ENCODE measurements at places on chromosomes 5 and 9.

DNA sequence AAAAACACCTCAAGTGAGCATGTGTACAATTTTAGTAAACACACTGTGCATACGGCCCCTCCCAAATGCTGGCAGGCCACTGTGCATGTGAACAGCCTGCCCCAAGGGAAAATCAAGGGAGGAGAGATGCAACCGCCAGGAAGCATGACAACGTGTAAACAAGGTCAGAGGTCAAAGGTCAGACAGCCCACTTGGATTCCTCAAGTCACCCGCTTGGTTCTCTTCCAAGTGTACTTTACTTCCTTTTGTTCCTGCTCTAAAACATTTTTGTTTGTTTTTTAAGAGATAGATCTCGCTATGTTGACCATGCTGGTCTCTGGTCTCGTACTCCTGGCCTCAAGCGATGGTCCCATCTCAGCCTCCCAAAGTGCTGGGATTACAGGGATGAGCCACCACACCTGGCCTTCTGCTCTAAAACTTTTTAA lies 126.7 kb upstream of the SHB start:
- DNase-seq: no peak

DNA sequence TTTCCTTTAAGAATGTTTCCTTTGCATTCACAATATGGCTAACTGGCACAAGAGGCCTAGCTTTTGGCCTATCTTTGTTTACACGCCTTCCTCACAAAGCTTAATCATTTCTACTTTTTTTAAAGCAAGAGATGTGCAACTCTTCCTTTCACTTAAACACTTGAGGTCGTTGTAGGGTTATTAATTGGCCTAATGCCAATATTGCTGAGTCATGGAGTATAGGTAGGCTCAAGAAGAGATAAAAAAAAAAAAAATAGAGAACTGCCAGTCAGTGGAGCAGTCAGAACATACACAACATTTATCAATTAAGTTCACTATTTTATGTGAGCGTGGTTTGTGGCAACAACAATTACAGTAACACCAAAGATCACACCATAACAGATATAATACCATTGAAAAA lies 5.9 kb downstream of the FKBP15 start:
- DNase-seq: no peak

GRCh38 chr9:89844535-89844934 lies 239.7 kb downstream of the GADD45G start:
- no peak for DNase-seq

DNA sequence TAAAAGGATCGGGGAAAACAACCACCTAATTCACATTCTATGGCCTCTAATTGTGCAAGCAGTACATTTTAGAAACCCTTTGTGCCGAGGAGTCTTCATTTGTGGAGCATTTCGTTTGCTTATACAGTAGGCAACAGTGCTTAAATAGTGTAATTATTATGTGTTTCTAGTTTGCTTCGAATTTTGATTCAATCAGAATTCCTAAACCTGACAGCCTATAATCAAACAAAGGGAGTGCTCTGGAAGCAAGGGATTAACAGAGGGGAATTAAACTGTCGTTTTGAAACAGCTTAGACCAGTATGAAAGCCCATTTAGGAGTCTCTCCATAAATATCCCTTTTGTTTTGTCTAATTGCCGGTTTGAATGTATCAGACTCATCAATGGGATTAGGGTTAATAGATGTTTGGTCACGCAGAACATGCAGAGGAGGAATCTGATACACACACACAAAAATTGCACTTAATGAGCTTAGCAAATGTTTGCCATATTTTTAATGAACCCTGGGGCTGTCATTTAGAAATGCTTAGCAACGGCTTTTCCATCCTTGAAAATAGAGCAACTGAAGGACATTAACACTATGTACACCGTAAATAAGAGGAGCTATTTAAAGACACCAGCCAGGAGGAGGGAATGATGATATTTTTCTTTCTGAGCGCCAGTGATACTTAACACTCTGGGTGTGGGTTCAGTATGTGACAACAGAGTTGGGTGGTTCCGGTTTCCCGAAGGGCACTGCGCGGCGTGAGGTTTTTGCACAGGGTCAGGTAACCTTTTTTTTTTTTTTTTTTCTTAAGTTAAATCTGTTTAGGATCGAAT lies 404.7 kb downstream of the TLE4 start:
- DNase-seq: peak; percentile 93

DNA sequence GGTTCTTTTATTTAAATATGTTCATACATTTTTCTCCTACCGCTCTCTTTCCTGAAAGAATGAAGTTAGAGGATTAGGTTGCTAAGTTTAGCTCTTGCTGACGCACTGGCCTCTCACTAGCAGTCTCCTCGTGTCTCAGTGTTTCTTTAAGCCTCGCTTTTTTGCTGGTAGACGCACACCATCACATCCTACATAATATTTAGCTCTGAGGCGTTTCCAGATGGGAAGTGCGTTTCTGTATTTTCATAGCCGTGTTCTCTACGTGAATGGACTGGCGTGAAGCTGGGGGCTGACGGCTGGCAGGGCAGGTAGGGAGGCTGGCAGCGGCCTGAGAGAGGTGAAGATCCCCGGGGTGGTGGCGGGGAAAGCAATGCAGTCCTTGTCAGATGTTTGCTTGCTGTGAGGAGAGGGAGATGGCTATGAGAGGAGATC lies 79.2 kb upstream of the SPRY4 start:
- DNase-seq: no peak

Data from NCI-H1436 treated with DMSO at 0.1 percent for 48 hours (cell line).